ENCODE measurements at places on chromosomes 16 and 17.

GRCh38 chr17:32341141-32341856 is 674 bp downstream of the C17orf75 start:
- no peak for DNase-seq

- DNase-seq, result no peak
These were observed 564.5 kb upstream of the PSMD7 start for GRCh38 chr16:73732143-73732542.

- DNase-seq, result no peak
These were observed 3.0 kb upstream of the NEURL4 start for GRCh38 chr17:7332111-7332510.

GRCh38 chr17:49725452-49726130 is 17.8 kb upstream of the SLC35B1 start:
- DNase-seq, result no peak

GRCh38 chr17:75241996-75242460 is 19.4 kb downstream of the GGA3 start:
- no peak for DNase-seq

GRCh38 chr17:77825621-77826020 is 132.9 kb upstream of the TNRC6C start:
- no peak for DNase-seq

GRCh38 chr16:27924411-27925118 is 138.9 kb downstream of the GSG1L start:
- no peak for DNase-seq

DNA sequence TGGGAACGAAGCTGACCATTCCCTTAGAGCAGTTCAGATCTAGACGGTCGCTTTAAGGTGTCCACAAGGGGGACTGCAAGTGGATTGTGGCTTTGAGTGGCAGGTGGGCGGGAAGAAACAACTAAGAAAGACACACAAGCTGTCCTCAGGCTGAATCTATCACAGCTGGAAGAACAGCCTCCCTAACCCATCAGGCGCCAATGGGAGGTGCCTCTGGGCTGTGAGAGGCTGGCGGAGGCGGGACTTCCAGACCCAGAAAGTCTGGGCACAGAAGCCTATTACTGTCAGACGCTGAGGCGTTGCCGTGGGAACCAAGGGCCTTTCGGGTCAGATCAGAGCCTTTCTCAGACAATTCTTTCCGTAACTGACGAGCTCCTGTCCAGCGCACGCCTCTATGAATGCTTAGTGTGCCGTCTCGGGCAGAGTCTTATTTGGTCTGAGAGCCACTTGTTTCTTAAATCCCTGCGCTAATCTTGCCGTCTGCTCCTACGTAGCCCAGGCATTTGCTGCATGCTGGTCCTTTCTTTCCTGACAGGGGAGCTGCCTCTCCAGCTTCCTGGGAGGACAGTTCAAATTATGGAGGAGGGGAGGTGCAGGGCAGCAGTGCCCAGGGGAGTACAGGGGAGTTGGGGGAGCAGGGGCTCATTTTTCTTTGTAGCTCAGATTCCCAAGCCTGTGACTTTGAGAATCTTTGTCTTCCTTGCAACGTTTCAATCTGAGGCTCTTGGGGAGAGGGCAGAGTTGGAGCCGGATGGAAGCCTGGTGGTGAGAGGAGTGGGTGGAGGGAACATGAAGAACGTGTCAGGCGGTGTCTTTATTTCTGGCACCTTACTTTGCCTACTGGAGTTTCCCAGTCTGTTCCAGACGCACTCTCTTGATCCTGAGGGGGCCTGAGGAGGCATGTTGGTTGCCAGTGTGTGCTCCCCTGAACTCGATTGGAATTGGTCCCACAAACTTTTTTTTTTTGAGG is 618.7 kb downstream of the KCNJ18 start:
- no peak for DNase-seq

DNA sequence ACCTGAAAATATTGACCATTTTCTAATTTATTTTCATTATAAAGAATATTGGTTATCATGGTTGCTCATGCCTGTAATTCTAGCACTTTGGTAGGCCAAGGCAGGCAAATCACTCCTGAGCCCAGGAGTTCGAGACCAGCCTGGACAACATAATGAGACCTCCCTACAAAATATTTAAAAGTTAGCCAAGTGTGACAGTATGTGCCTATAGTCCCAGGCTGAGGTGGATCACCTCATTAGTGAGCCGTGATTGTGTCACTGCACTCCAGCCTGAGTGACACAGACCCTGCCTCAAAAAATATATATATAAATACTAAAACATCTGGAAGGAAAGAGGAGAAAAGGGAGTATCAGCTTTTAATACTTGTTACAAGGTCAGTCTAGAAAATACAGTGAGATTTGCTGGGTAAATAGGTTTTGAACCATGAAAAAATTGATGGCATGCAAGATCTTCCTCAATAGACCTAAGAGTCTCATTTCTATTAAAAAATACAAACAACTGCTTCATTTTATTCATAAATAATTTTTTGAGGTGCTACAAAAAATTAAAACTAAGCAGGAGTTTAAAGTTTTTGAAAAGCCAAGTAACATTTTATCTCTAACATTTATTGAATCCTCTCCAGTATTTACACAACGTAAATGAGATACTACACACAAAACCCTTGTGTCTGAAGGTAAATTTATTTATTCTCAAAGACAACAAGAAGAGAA is 47.7 kb downstream of the TUBD1 start:
- no peak for DNase-seq

- no peak for DNase-seq
These were observed 106.3 kb upstream of the SIAH1 start for GRCh38 chr16:48491517-48491916.

- DNase-seq, result no peak
These were observed 405.9 kb upstream of the RBFOX1 start for GRCh38 chr16:6926762-6927161.

DNA sequence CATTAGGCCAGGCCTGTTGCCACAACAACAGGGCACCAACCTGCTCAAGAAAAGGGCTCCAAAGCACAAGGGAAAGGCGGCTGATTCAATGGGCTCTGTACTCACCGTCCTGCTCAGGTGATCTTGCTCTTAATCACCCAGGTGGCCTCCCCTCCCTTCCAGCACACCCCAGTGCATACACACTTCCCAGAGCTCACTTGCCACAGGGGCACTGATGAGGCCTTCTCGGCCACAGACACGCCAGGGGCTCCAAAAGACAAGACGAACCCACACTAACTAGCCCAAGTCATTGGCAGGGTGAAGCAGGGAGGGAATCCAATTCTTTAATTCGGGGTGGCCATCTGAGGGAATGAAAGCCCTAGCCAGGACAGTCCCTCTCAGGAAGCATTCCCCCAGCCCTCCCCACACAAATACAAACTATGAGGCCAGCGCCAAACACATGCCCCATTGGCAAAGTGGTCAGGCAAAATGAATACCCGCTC is 1.4 kb downstream of the MYO18A start:
- DNase-seq, result no peak

Measured in stimulated activated CD8-positive, alpha-beta memory T cell treated with anti-CD3 and anti-CD28 coated beads, Interleukin-15, amount 100 ng/mL, for 4 hours (primary cell).